Left renal cortex interstitium (tissue), 4 donors: ENCODE measurements at places on chromosomes 16 and 17. TPM values are rescaled to one million over a fixed set of nuclear protein-coding genes. Genes with fewer than 3 reads are reported as not detected.

- no peak for DNase-seq
These were observed 207.6 kb downstream of the FTO start for GRCh38 chr16:53911513-53911912.

DNA sequence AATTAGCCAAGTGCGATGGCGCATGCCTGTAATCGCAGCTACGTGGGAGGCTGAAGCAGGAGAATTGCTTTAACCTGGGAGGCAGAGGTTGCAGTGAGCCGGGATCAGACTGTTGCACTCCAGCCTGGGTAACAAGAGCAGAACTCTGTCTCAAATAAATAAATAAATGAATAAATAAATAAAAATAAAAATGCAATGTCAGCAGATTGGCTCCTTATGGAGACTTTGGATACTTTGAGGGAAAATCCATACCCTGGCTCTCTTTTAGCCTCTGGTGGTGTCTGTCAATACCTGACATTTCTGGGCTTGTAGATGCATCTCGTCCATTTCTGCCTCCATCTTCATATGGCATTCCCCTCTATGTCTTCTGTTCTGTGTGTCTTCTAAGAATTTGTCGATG, 66.7 kb downstream of the RBFOX1 start:
- DNase-seq: no peak

DNA sequence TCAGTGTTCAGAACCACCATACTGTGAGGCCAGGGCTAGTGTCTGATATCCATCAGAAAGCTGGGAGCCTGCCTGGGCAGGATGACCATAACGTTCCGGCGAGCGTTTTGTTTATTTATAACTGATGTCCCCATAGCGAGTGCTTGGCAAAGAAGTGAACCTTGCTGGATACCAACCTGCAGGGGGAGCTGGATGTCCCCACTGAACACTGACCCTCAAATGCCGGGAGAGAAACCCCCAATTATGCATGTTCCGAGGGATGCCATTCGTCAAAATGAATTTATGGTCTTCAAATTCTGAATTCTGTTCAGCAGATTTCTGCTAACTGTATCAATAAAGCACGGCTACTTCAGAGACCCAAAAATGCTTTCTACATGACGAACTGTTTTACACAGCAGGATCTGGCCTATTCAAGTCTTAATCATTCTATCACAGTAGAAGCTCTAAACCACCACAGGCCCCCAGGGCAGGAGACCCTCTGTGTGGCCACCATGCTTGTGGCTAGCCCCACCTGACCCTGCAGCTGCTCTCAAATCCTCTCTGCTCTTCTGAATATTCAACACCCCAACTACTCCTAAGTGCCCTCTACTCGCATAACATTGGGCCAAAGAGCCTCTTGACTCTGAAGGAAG, 15.2 kb downstream of the MED24 start:
- DNase-seq: peak; percentile 71

DNA sequence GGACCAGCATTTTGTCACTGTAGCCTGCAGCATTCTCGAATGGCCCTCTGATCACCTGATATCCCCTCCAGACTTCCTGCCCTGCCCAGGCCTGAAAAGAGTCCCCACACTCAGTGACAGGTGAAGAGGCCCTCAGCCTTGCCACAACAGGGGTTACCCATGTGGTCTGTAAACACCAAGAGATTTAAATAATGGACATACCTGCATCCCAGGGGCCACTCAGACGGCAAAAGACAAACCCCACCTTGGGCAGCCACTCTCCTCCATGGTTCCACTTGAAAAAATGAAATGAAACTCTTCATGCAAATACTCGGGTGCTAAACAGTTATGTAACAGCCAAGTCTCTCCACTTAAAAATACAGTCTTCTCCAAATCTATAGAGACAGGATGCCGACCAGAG, 22.9 kb upstream of the PECAM1 start:
- no peak for DNase-seq

- DNase-seq: no peak
These were observed 315.6 kb downstream of the SNX29 start for GRCh38 chr16:12291989-12292759.

GRCh38 chr16:59849716-59850115, 1115.6 kb upstream of the GOT2 start:
- no peak for DNase-seq

GRCh38 chr17:74326506-74326905, 480 bp downstream of the KIF19 start:
- DNase-seq: no peak

GRCh38 chr16:17770104-17770503, 299.3 kb upstream of the XYLT1 start:
- no peak for DNase-seq

DNA sequence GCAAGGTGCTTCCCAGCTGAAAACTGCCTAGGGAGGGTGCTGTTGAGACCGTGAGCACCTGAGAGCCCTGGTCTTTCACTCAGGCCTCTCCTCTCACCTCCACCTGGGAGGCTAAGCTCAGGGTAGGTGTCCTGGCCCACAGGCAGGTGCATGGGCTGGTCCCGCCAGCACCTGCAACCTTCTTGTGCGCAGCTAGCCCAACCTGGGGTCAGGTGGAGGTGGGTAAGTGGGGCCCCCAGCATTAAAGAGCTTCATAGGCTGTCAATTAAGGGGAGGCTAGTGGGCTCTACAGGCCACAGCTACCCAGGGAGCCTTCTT, 8.7 kb downstream of the ADCY7 start:
- DNase-seq: no peak

Gene ACADVL
- polyA plus RNA-seq: 409 TPM
